Activated T-helper 2 cell treated with anti-CD3 and anti-CD28 coated beads, Interferon-gamma antibody, Interleukin-2, Interleukin-4, amounts not matched to agents 10 μg/mL and 5 μg/mL and 100 μg/mL, durations not matched to agents 14 hours and 24 hours and 36 hours (primary cell): ENCODE measurements at places on chromosomes 7 and 10. TPM values are rescaled to one million over a fixed set of nuclear protein-coding genes. Genes with fewer than 3 reads are reported as not detected.

The CLCN1 gene
- total RNA-seq = not detected in 2 replicates

The ADAP1 gene
- total RNA-seq = 62.8 and 65.2 TPM in 2 replicates

The GIMAP6 gene
- 25.8 and 29.4 TPM in 2 replicates for total RNA-seq

The SUN3 gene
- total RNA-seq = not detected in 2 replicates

The EGR2 gene
- total RNA-seq = 126 and 137 TPM in 2 replicates

The PAX2 gene
- 0.18 and 0.30 TPM in 2 replicates for total RNA-seq

The GRID2IP gene
- total RNA-seq = 0.18 and 0.23 TPM in 2 replicates

The ODAD2 gene
- not detected in 2 replicates for total RNA-seq

The ASIC3 gene
- total RNA-seq = 3.3 and 4.0 TPM in 2 replicates

The AKR1C3 gene
- total RNA-seq = 0.34 and 0.53 TPM in 2 replicates

The SEMA3A gene
- total RNA-seq = 0.25 TPM in 2 replicates

The ATRNL1 gene
- 0.50 and 0.87 TPM in 2 replicates for total RNA-seq

The BMPER gene
- not detected in 2 replicates for total RNA-seq

The FZD1 gene
- 0.80 and 0.84 TPM in 2 replicates for total RNA-seq

The TAS2R4 gene
- total RNA-seq = 0.78 and 0.94 TPM in 2 replicates

The TMEM184A gene
- 0.23 TPM in 1 of 2 replicates, not detected in the other for total RNA-seq

The HTRA1 gene
- not detected in 2 replicates for total RNA-seq

The MALRD1 gene
- not detected in 2 replicates for total RNA-seq
